ENCODE measurements at places on chromosomes 7 and 10.

DNA sequence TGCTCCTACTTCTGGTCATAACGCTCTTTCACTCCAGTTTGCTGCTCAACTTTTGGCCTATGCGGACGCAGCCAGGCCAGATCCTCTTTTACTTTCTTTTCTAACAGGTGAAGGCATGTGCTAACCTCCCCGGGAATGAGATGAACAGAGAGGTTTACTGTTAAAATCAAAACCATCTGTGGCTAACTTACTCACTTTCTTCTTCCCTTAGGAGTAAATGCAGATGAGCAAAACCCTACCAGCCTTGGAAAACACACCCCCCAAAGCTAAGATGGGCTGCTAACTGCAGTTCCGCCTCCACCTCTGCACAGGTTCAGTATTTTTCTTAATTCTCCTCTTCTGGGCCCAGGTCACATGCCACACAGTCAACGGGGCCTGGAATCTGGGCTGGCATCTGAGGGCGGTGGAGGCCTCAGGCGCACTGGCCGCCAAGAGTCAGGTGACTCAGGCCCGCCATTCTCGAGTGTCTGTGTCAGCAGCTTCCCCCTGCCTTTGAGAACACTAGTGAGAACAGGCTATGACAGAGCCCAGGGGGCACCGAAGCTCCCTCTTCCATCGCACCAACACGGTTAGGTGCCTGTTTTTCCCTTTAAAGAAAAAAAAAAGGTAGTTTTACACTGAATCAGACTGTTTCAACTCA is 11.1 kb downstream of the FAM53B start:
- DNase-seq: peak; percentile 71

DNA sequence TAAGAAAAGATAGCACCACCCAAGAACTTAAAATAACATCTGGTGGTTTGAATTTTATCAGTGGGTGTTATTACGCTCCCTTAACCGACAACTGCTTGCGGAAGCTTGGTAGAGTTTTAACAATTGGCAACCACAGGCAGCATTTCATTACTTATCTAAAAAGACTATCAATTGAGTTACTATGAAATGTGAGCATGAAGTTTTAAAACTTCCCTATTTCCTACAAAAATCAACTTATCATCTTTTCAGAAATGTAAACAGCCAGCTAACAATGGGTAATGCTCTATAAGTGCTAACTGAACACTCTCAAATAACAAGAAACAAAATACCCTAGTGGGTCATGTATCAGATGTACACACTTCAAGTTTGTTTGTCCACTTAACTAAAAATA is 68.8 kb downstream of the OSBPL3 start:
- DNase-seq: no peak

DNA sequence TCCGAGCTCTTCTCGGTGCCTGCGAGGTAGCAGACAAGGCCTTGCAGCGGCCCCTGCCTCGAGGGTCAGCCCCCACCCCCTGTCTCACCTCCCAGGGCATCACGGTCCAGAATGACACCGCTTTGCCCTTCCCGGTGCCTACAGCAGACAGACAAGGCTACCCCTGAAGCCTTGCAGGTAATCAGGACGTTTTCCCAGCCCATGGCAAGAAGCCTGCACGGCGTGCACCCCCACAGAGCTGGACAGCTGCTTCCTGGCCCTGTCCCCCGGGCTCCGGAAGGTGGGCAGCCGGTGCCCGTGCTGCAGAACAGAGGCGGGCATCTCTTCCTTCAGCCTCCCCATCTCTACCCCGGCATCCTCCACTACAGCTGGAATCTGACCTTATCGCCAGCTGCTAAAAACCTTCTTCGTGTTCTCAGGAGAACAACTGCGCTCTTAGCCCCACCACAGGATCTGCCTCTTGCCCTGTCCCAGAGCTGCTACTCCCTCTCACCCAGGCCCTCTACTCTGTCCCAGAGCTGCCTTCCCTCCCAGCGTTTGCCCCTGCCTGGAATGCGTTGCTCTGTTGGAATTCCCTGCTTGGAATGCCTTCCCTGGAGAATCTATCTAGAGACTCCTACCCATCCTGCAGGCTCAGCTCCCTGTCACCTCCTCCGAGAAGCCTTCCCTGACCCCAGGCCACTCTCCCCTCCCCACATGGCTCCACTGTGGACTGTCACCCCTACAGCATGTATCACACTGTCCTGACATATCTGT is 4.7 kb downstream of the MYL10 start:
- no peak for DNase-seq

GRCh38 chr10:122301811-122302115 is 30.7 kb downstream of the BTBD16 start:
- DNase-seq: no peak

DNA sequence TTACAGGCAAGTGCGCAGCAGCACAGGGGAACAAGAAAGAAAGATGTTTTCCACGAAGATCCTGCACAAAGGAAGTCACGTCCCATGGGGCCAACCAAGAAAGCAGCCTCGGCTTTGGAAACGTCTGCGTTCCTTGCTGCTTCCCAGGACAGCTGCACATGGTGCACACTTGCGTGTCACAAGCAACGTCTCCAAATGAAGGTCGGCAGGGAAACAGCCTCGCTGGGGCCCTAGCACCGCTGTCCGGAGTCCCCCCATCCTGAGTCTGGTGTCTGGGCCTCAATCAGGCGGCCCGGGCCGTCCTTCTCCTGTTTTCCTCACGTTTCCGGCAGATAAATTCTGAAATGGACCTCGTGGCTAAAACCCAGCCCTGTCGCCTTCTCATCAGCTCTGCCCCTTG is 206.2 kb downstream of the DIP2C start:
- DNase-seq: no peak

DNA sequence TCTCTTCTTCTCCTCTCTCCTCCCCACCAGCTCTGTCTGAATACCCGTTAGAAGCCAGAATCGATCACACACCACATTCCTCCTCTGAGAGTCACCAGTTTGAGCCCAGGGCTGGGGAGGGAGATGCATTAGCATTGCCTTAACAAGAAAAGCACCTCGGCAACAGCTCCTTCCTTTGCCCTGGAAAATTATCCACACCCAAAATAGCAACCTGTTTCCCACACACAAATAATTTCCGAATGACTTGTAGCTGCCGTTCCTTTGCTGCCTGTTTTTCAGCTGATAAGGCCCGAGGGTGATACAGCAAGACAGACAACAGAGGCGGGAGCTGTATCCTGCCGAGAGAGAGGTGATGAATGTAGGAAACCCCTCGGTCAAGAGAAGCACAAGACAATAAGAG is 91.3 kb downstream of the CPXM2 start:
- no peak for DNase-seq

DNA sequence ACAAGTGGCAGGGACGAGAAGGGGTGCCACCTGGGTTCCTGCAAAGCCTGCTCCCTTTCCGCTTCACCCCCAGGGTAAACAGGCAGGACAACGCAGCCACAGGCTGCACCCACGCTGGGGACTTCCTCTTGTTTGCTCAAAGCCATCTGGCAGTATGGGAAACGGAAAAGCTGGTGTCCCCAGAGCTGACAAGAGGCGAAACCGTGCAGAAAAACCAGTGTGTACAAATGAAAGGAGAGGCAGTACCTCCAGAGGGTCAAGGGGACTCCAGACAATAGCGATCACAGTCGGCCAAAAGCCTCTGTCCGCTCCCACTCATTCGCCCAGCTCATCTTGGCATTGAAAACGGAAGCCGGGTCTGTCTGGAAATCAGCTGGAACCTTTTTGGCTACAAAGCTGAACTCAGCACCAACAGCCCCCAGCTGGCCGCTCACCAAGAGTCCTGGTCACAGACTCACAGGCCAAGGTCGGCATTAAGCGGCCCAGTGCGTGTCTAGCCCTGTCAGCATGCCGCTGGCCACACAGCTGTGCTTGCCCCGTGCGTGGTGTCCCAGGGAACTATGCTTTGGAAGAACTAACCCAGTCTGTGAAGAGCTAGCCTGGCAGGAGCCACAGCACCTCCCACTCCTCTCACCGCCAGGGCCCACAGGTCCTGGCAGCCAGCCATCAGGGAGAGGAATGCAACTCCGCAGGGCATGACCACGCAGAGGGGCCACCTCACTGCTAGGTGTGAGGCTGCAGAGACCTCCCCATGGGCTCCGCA is 10.4 kb downstream of the TNS3 start:
- no peak for DNase-seq

- no peak for DNase-seq
These were observed 1.3 kb upstream of the SCART1 start for GRCh38 chr10:133452453-133452852.

GRCh38 chr7:37452346-37452745 is 3.7 kb upstream of the ELMO1 start:
- no peak for DNase-seq

- DNase-seq: no peak
These were observed 6.9 kb downstream of the PDGFA start for GRCh38 chr7:512541-513311.

- no peak for DNase-seq
These were observed 198.5 kb upstream of the TMEM196 start for GRCh38 chr7:19971956-19972355.

- DNase-seq: no peak
These were observed 90.0 kb upstream of the AOAH start for GRCh38 chr7:36814311-36814710.

DNA sequence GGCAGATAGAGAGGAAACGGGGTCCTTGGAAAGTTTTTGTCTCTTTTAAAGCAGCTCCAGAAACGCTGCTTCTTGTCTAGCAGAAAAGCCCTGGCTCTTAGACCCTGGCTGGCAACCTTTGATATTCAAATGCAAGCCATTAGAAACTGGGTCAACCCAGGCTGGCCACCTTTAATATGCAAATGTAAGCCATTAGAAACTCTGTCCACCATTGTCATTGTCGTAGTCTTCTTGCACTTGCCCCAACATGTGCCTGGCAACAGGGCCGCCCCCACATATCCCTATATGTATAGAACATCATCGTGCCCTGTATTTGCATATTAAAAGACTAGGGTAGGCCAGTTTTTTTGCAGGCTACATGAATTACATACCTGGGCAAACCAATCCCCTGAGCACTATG is 621.3 kb upstream of the DPP6 start:
- no peak for DNase-seq

DNA sequence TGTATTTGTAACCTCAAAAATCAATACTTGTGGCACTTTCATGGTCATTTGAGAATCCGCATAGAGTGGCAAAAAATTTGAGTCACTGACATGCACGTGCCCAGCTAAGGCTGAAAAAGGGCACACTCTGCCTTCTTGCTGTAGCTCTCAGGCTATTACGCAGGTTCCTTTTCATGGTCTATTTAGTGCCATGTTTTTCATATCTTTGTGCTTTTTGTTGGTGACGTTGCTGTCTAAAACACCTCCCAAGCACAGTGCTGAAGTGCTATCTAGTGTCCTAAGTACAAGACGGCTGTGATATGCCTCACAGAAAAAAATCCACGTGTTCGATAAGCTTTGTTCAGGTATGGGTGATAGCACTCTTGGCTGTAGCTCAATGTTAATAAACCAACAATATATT is 50.9 kb downstream of the CREB3L2 start:
- no peak for DNase-seq

DNA sequence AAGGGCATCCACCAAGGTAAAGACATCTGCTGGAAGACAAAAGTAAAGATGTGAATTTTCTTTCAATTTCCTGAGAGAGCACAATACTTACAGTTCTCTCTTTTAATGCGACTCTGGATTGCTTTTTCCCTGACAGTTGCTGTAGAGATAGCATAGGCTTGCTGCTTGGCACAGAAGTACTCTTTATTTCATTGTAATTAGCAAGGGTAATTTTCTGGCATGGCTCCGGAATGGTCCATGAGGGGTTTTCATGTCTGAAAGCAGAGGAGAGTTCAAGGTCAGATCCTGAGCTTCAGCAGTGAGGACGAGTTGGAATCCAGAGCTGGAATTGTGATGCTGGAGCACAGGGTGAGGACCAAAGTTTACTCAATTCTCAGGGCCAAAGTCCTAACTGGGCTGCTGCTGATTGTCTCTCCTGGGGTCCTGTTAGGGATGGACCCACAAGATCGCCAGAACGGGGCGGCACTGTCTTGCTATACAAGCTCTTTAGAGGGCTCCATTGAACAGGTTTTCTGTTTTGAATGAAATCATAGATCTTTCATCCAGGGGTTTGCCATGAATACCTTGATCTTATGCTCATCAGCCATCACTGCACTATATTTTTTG is 190.0 kb upstream of the MKI67 start:
- DNase-seq: no peak

DNA sequence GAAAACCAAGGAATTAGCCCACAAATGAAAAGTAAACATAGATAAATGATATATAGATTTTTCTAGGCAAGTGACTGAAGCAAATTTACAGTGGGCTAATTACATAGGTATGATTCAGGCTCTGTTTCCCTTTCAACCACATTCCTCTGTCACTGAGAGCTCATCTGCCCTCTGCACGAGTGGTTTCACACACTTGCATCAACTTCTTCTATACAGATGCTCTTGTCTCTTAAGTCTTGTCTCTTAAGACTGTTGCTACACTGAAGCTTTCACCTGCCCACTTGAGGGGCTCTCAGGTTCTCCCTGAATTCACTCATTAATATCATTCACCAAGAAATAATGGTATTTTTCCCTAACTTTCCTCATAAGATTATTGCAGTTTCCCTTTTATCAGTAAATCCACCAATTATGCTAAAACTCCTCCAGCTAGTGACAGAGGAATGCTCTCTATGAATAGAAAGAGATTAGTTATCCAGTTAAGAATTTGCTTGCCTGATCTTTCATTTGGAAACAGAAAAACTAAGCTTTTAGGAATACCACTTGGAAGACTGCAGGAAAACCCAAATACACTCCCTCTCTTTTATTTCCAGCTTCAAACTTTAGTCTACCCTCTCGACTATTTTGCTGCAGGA is 95.7 kb downstream of the ELAPOR2 start:
- DNase-seq: no peak

All from stimulated activated CD4-positive, alpha-beta T cell treated with anti-CD3 and anti-CD28 coated beads, TNF-alpha, amount 100 ng/mL, for 24 hours (primary cell).